ENCODE measurements at places on chromosomes 12 and 14.

- peak overlapping the region; percentile 24 for H3K27ac ChIP-seq
- peaks cover 65% of the 10 kb centered on the region for H3K4me1 ChIP-seq
- H3K4me3 ChIP-seq, result no peak overlapping the region
- H3K27me3 ChIP-seq, result no peaks in the 10 kb centered on the region
Measured at GRCh38 chr12:11706509-11707379, 57.3 kb downstream of the ETV6 start.

DNA sequence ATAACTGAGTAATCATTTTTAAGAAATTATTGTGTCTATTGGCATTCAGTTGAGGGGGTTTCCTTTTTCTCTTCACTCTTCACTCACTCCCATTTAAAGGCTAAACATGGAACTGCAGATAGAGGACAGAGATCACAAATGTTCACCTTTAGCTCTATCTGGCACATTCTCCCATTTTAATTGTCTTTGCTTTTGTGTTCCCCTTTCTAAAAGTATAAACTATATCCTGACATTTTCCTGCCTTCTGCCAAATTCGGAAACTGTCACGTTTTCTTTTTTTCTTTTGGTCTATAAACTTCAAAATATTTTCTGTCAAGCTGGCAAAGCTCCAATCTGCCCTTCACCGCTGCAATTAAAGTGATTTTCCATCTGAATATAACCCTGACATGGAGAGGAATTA lies 219.8 kb upstream of the CDKN3 start:
- H3K27me3 ChIP-seq, result peaks cover 49% of the 10 kb centered on the region
- no peak overlapping the region for H3K27ac ChIP-seq
- no peaks in the 10 kb centered on the region for H3K36me3 ChIP-seq
- no peak overlapping the region for H3K4me3 ChIP-seq

DNA sequence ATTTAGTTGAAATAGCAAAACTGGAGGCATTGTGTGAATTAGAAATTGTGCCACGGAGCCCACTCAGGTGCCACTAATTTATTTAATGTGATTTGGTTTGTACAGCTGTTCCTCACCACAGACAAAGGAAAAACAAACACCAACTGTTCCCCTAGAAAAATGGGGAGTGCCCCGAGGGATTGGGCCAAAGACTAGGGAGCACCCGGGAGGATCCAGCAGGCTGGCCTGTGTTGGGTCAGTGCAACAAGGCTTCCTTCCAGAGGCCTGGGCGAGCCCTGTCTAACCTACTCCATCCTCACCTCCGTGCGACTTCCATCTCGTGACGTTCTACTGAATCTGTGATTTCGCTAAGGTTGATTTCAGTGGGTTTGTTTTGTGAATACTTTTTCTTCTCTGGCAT lies 206.2 kb downstream of the CHST11 start:
- peaks cover 31% of the 10 kb centered on the region for H3K4me1 ChIP-seq
- no peaks in the 10 kb centered on the region for H3K36me3 ChIP-seq
- H3K27ac ChIP-seq, result no peak overlapping the region
- H3K4me3 ChIP-seq, result no peak overlapping the region
- no peak for DNase-seq

- H3K27me3 ChIP-seq, result peaks cover 6% of the 10 kb centered on the region
- no peak overlapping the region for H3K4me3 ChIP-seq
- no peaks in the 10 kb centered on the region for H3K36me3 ChIP-seq
- H3K4me1 ChIP-seq, result peaks cover 9% of the 10 kb centered on the region
- no peak overlapping the region for H3K27ac ChIP-seq
Measured at GRCh38 chr12:69101505-69101904, 137.9 kb upstream of the CPSF6 start.

All from activated T-cell treated with anti-CD3 and anti-CD28 coated beads, Interleukin-2, amount 50 U/mL, for 24 hours (primary cell).